H9 (cell line): ENCODE measurements at places on chromosomes 3 and 15.

DNA sequence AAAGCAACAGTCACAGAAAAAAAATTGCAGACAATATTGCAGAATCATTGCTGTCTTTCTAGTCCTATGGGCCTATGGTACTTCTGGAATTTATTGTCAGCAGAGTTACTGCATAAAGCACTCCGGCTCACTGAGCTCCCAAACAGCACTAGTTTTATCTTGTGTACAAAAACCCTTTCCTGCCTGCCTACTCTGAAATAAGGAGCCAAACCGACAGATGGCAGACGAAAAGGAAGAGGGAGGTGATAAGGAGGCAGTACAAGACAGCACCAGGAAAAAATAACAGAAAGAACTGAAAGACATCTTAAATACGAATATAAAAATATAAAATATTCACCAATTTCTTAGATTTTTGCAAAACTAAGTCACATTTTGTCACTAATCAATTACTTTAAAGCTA is 15.6 kb downstream of the HERC1 start:
- no peak for DNase-seq

DNA sequence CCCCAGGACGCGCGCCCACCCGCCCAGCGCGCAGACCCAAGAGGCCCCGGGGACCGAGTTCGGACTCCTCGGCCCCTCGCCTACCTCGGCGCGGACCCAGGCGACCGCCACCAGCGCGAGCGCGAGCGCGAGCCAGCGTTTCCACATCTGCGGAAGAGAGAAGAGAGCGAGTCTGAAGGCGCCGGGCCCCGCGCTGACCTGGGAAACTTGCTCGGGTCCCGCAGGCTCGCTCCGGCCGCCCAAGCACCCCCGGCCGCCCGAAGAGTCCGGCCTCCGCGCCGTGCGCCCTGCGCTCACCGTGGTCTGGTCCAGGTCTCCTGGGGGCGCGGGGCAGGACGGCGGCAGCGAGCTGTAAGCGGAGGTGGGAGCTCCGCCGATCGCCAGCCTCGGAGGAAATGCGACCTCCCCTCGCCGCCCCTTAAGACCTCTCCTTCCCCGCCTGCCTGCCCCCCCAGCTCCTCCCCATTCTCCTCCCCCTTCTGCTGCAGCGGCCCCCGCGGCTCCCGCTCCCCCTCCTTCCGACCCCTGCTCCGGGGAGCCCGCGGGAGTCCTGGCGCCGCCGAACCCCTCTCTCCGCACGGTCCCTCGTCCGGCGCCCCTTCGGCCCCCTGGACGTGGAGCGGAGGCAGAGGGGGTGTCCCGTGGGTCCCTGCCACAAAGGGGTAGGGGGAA is at the start of gene FSTL1:
FSTL1 (minus strand) TSS at position 393 of the 672 bp plus-strand sequence; CDS start at position 147, 246 bp downstream.
- DNase-seq: peak; percentile 80

DNA sequence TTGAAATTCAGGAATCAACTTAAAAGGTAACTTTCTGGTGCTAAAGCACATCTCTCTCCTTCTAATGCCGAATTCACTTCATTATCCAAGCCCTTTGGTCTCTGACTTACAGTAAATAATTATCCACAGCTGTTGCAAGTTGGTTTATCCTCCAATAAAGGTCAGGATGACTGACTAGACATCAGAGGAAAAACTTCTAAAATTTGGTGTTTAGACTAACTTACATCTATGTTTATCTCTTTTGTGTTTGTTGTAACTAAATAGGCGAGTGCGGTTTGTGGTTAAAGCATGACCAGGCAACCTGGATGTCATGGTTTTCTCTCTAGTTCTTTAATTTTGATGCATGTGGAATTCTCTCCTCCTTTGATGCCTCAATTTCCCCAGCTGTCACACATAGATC is 237.4 kb upstream of the LRTM1 start:
- no peak for DNase-seq

- peak; percentile 64 for DNase-seq
Measured at GRCh38 chr15:91113030-91113429, 13.0 kb downstream of the SV2B start.

DNA sequence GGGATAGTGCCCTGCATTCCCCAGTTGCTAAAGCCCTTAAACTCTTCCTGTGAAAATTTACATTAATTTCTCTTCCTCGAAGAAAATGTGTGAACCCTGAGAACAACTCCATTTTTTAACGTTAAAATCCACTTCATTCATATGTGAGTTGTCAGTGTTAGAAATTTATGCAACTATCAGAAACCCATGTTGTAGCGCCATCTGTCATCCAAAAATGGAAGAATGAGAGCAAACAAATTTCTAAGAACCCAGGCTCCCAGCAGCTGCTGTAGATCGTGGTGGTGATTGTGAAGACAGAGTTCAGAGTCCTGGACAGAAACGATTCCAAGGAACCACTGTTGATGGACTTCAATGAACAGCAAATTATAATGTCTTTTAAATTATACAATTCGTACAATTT is 179.7 kb upstream of the NDN start:
- DNase-seq: no peak

GRCh38 chr3:126845920-126846715 is 136.8 kb upstream of the PLXNA1 start:
- DNase-seq: no peak

- no peak for DNase-seq
Measured at GRCh38 chr3:63561879-63562278, 90.6 kb upstream of the SNTN start.

DNA sequence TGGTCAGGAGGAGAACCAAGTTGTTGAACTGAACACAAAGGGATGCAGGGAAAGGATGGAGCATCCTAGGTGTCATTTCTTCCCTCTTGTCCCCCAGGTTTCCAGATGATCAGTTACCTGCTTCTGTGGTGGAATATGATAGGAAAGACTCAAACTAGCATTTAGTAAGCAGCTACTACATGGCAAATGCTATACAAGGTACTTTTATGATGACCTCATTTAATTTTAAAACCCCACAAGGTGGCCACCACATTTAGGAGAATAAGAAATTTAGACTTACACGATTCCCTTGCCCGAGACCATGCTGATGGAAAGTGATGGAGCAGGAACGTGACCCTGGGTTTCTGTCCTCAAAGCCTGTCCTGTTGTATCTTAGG is 40.9 kb downstream of the CCR4 start:
- DNase-seq: no peak

GRCh38 chr3:173970281-173970680 is 572.7 kb downstream of the NLGN1 start:
- no peak for DNase-seq

- DNase-seq: no peak
Measured at GRCh38 chr3:179932674-179933073, 104.1 kb downstream of the PEX5L start.

- DNase-seq: no peak
Measured at GRCh38 chr15:35827141-35827540, 281.2 kb upstream of the DPH6 start.

DNA sequence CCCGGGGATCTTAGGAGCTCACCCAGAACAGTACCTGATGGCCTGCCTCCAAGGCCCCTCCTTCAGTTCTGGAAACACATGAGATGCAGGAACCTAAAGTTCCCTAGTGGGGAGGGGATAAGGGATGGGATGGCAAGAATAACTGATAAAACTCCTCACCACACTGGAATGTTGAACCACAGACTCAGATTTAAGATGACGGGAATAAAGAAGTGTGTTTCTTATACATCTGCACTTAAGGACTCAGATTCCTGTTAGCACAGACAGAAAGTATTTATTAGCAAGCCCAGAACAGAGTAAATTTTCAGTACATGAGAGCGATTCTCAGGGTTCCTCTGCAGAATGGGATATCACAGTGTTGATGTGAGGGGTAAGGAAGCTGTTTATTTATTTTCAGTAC is 245.2 kb downstream of the TLE3 start:
- DNase-seq: no peak

GRCh38 chr3:10379961-10380360 is 59.0 kb upstream of the SEC13 start:
- no peak for DNase-seq

GRCh38 chr15:28114721-28115622 is 15.9 kb upstream of the OCA2 start:
- peak; percentile 20 for DNase-seq

- peak; percentile 84 for DNase-seq
Measured at GRCh38 chr15:26294059-26294689, 431.0 kb upstream of the ATP10A start.

DNA sequence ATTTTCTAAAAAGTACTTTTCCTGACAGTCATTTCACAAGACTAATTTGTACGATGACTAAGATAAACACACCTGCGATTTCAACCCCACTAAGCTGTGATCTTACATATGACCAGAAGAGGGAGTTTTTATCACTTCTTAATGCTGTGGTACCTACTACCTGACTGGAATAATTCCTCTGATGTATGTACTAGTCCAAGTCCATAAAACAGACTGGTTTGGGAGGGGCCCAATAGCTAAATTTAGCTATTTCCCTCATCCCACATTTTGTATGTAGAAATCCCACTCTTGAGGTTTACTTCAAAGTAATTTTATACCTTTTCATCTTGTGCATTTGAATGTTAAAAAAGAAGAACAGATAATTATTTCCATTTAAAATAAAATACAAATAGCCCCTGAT is 49.7 kb upstream of the SCAANT1 start:
- DNase-seq: no peak

- DNase-seq: no peak
Measured at GRCh38 chr3:75781079-75781745, 4.1 kb downstream of the ZNF717 start.

- no peak for DNase-seq
Measured at GRCh38 chr3:170848292-170848917, 21.6 kb downstream of the RPL22L1 start.

GRCh38 chr3:10602769-10603768 is 97.7 kb upstream of the ATP2B2 start:
- DNase-seq: no peak

DNA sequence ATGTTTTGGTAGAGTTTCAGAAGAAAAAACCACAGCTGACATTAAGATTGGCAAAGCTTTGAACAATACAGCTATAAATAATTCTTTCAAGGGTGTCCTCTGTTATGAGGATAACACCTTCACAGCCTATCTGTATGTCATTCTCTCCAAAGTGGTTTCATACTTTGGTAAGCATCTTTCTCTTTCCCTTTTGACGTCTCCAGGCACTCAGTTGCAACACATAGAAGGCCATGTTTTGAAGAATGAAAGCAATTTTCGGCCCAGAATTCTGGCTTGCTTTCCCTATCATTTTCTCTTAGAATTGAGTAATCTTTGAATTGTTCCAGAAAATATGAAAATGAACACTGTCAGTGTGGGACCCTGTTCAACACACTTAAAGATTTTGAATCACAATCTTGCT is 200.0 kb upstream of the CBLB start:
- DNase-seq: no peak

- no peak for DNase-seq
Measured at GRCh38 chr3:86438544-86438943, 552.4 kb downstream of the VGLL3 start.

DNA sequence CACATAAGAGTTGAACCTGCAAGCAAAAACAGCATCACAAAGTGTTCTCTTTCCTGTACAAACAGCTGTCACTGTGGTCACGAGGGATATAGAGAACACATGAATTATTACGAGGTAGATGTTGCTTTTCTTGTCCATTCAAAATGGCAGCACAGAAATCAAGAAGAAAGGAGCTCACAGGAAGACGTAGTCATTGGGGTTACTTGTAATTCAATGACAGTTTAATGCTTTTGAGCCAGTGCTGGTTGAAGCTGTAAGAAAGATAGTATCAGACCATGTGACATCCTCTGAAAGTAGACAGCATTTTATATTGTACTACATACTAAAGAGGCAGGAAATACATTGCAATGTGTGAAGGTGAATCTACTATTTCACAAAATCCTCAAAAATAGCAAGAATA is 140.4 kb downstream of the ABI3BP start:
- no peak for DNase-seq

DNA sequence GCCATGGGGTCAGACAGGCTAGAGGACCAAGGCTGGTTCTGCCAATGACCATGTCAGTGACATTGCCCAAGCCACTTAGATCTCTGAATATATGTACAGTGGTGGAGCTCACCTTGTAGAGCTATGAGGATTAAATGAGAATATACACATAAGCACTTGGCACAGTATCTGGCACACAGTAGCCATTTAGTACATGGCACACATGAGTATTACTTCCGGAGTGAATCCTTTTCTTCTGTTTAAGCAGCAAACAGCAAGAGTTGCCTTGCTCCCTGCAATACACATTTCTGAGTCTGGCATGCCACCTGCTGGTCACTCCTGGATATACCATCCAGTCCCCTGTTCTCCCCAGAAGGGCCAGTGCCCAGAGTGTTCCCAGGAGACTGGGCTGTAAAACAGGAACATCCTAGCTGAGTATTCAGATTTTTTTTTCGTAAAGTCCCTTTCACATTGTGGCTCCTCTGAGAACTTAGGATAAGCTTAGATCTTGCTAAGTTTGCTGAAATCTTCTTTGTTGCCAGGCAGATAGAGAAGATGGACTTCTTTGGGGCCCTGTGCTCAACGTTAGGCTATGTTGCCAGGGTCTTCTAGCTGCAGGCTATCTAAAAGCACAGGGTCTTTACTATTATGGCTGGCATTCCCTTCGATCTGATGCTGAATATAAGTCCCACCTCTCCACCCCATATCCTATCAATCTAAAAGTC is 203.4 kb downstream of the ADAMTS9 start:
- peak; percentile 82 for DNase-seq

DNA sequence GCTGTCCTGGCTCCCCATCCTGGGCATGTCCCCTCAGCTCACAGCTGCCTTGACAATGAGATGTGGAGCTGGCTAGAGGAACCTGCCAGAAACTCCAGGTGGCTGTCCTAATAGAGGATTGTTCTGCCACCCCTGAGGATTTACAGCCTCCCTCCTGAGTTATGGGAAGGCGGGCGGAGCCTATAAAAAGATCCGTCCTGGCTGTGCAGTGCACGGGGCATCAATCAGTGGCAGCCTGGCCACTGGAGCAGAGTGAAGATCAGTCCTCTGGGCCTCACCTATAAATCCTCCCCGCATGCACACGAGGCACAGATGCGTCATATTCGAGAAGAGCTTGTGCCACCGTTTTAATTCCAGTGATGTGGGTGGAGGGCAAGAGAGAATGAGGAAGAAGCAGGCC is 90.0 kb downstream of the MEGF11 start:
- no peak for DNase-seq

DNA sequence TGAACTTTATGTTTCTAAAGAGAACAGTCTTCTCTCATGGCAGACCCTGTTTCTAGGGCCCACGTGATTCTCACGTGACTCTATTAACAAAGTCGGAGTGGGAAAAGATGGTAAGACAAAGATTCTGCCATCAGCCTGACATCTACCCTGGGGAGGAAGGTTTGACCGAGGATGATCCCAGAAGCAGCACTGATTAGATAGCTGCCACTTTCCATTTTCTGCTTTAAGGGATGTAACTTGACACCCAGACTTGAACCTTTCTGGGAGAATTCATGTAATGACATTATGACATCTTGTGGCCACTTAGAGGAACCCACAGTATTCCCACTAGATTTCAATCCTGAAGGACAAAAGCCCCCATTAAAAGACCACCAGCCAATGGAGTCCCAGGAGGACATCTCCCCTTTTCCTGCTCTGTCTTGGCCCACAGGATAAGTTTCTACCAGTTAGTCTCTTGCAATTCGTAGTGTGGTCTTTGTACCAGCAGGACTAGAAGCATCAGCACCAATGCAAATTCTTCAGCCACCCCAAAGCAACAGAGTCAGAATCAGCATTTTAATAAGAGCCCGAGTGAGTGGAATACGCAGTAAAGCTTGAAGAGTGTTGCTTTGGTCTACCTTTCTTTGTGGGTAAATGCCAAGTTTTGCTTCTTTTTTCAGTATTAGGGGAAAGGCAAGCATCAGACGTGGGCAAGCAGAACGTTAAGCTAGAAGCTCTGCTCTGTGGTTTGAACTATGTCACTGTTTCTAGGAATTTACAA is 480.5 kb upstream of the PROK2 start:
- no peak for DNase-seq
